ENCODE measurements at places on chromosomes 6 and 20. TPM values are rescaled to one million over a fixed set of nuclear protein-coding genes. Genes with fewer than 3 reads are reported as not detected.

Gene ADGRG6
- total RNA-seq: 25.0 TPM

Gene AVP
- total RNA-seq: not detected

- DNase-seq: no peak
Measured at GRCh38 chr20:34043025-34043424, 49.3 kb downstream of the RALY start.

Gene ZDHHC14
- 3.5 TPM for total RNA-seq

DNA sequence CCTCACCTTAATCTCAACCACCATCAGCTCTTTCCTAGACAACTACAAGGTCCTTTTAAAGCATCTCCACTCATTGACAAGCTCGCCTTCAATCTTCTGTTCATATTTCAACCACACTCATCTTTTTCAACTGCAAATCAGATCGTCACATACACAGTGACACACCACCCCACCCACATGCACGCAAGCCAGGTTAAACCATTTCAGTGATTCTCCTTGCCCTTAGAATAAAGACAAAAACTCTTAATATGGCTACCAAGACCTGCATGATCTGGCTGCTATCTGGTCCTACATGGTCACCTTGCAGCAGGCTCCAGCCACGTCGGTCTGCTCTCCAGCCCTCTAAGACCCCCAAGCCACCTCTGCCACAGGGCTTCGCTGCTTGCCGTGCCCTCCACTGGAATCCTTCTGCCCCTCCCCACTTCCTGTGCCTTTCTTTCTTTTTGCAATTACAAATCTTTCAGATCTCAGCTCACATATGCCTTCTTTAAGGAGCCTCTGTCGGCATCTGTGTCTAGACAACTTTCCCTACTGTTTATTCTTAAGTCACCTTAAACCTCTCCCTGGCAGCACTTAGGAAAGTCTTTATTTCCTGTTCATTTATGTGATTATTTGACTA, 507.3 kb upstream of the ARID1B start:
- no peak for DNase-seq

DNA sequence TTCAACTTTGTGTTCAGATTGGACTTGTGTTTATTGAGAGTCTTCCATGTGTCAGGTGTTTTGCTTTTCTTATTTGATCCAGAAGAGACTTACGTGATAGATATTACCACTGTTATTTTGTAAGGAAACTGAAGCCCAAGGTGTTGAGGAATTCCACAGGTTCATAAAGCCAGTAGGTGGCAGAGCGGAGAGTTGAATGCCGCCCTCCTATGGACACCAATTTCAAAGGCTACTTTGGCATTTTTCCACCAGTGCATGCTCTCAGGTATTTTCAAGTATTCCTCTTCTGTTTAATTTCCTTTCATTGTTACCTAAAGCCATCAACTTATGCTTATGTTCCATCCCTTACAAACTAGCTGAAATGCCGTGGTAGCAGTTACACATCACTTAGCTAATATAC, 14.0 kb upstream of the COL10A1 start:
- DNase-seq: no peak

DNA sequence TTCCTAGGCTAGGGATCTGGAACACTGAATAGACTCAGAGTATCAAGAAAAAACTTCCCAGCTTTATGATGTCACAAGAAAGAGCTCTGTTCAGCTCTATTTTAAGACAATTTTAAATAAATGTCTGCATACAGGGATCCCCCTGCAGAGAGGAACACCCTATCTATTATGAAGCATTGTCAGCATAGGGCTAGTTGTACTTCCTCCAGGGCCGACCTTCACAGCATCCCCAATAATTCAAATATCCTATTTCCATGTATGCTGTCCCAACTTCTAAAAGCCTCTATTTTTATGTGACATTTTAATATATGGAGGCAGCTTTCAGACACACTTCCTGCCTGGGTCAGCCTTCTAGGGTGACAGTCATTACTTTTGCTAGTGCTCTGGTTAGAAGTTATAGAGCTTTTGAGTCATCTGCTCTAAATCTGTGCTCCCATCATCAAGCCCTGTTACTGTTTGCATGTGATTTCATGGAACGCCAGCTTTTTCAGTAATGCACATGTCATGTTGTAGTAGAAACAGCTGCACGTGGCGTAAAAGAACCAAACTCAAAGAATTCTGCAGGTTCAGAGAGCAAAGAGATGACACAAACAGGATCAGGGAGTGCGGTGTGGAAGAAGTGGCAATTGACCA, 189.2 kb downstream of the ADGB start:
- DNase-seq: no peak

- peak; percentile 60 for DNase-seq
Measured at GRCh38 chr20:50541606-50542041, 31.4 kb downstream of the PTPN1 start.

GRCh38 chr6:5813625-5814027, 193.1 kb downstream of the NRN1 start:
- no peak for DNase-seq

- peak; percentile 16 for DNase-seq
Measured at GRCh38 chr6:121597654-121598053, 162.2 kb downstream of the GJA1 start.

Gene SAMD5
- 2.7 TPM for total RNA-seq

DNA sequence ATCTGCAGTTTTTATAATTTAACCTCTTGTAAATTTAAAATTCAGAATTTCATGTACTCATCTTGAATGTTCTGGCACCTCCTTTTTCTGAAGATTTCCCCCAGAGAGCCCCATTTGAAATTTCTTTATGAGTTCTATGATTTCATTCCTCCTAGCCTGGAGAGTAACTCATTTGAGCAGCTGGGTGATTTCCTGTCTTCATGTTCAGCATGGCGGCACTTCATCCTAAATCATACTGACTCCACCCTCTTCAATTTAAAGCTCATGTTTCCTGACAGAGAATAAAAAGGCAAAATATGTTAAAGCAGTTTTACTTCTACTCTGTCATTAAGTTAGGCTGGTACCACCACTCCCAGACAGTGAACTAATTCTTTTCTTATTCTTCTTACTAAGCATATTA, 250.9 kb upstream of the POU3F2 start:
- DNase-seq: no peak

DNA sequence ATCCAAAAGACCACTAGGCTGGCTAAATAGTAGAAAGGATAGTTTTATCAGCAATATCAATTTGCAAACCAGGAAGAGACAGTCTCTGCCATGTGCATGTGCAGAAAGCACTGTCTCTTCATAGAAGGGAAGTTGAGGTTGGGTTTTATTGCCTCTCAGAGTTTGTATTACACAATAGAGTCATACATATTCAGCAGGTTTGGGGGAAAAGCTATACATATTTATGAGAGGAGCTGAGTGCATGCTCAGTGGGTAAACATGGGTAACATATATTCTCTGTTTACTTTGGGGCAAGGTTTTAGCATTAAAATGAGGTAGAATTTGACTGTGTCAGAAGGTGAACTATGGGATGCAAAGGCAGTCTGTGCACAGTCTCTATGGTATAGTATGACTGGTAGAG, 14.9 kb downstream of the TMEM170B start:
- DNase-seq: no peak

DNA sequence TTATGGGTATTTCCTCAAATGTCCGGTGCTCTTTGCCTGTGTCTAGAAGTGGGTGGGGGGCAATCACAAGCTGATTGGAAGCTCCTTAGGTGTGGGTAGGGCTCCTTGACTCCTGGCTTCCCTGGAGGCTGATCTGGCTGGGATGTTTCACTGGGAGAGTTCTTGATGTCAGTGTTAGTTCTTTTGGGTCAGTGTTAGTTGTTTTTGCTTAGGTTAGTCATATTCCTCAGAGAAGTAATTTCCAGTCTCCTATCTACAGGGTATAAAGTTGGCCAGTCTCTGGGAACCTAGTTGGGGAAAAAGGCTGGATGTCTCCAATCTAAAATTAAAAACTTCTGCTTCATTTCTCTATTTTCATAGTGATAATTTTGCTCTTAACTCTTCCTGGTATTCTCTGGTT, 23.6 kb downstream of the CDC5L start:
- no peak for DNase-seq

GRCh38 chr6:56713254-56713672, 70.6 kb upstream of the DST start:
- DNase-seq: peak; percentile 87

Gene BANF2
- total RNA-seq: not detected

Gene IMPG1
- not detected for total RNA-seq

Gene PKIB
- 4.1 TPM for total RNA-seq

DNA sequence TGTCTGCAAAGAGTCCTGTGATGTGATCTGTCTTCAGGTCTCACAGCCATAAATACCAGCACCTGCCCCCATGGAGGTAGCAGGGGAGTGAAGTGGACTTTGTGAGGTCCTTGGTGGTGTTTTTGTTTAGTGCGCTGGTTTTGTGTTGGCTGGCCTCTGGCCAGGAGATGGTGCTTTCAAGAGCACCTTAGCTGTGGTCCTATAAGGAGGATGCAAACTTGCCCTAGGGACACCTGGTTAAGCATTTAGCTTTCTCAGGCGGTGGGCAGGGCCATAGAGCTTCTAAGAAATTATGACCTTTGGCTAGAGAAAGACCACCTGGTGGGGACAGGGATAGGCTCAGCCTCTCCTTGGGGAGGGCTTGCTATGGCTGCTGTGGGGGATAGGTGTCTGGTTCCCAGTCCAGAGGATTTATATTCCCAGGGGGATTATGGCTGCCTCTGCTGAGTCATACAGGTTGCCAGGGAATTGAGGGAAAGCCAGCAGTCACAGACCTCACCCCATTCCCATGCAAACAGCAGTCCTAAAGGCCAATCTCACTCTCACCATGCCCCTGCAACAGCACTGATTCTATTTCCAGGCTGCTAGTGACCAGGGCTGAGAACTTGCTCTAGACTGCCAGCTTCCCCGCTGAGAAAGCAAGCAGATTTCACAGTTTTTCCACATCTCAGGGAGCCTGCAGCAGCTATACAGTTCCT, 259.3 kb downstream of the TFAP2B start:
- no peak for DNase-seq

Gene TGM3
- total RNA-seq: not detected

DNA sequence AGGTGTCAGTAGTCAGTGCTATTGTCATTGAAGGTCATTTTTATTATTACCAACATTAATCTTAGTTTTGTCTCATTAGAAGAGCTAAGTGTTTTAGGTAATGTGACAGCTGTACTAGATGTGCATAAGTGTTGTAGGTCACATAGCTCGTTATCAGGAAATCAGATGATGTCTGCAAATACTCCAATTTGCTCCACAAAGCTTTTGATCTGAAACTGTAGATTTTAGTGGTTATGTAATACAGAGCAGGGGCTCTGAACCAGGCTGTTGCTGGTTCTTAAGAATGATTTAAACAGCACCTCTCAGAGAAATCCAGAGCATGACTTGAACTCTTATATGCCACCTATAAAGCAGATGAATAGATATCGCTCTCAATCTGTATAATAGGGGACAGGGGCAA, 2.5 kb downstream of the IL17F start:
- DNase-seq: no peak

DNA sequence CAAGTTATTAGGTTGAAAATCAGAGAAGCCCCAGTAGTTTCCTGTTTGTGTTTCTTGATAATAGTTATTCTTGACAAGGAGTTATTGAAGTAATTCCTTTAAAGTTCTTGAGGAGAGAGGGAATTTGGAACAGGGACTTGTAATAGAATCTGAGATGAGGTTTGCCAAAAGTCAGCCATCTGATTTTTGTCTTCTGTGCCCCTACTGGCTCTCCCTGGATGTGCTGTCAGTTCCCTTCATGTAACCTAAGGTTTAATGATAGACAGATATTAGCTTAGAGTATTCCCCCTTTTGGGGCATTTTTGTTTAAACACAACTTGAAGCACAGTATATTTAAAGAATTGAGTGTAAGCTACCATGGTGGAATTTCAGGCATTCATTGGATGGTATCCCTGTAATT, 71.4 kb downstream of the CARMIL1 start:
- DNase-seq: no peak

Gene RIPOR3
- 0.07 TPM for total RNA-seq

DNA sequence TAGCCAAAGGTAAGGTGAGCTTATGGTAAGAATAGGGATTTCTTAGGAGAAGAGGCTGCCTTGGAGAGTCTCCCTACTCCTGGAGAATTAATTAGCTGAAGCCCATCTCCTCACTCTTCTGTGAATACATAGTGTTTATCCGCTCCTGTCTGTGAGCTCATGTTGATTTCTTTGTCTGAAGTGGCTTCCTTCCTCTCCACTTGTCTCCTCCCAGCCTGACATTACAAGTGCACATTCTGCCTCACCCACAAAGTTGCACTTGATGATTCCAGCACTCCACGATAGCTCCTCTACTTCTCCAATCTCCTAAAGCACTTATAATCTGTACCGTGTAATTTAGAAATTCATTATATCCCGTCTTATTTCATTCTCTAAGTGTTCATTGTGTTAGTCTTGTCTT, 287.2 kb downstream of the QKI start:
- DNase-seq: no peak

Gene POLR1C
- total RNA-seq: 46.0 TPM

DNA sequence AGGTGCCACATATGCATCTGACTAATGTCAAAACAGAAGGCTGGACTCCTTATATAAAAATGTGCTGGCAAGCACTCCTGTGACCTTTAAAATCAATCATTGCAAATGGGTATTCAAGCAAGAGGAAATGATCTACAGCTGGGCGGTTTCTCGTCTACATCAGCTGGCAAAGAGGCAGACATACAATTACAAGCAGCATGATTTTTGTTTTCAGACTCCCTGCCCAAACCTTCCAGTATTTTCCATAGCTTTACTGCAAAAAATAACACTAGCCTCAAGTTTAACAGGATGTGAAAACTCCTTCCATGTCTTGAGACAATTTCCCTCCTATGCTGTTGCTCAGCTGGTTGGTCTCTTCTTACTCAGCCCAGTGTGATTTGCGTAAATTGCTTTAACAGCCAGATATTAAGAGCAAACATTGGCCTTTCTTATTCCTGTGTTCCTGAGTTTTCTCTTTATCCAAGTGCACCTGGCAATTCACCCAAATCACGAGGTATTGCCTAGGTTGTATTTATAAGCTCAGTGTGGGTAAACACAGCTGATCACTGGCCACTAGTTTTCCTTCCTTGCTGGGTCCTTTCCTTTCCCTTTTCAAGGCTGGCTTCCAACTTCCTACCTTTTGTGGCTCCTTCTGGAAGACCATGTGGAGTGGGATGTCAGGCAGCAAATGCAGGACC, 130.4 kb downstream of the MOXD1 start:
- no peak for DNase-seq

DNA sequence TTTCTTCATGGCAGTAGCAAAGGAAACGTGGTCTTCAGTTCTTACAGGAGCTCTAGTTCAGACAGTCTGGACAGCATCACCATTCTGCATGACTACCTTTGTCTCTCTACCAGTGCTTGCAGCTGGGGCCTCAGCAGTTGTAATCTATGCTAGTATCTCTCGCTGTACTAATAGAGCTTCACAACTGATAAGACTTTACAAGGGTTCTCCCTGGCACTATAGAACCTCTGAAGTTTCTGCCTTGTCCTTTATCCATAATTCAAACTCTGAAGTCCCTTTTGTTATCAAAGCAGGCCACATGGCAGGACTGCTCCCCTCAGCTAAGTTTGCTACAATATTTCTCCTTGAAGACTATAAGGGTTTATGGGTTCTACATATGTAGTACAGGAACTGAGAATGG, 842.1 kb upstream of the ADGRB3 start:
- no peak for DNase-seq

DNA sequence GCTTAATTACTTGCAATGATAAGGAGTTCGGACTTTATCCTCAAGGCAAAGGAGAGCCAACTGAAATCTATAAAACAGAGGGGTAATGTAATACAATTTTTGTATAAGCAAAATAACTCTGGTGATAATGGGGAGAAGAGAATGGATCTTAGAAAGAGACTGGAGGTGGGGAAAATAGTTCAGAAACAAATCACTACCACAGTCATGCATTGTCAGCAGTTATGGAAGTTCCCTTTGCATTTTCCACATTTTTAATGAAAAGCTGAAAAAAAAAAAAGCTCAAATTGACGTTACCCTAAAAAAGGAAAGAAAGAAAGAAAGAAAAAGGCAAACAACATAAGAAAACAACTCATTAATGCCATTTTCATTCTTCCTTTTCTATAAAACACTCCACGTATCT, 337.6 kb upstream of the HSF2 start:
- no peak for DNase-seq

Gene TBXT
- not detected for total RNA-seq

Measured in A172 (cell line).